H54 (cell line): ENCODE measurements at places on chromosomes 16 and 17.

DNA sequence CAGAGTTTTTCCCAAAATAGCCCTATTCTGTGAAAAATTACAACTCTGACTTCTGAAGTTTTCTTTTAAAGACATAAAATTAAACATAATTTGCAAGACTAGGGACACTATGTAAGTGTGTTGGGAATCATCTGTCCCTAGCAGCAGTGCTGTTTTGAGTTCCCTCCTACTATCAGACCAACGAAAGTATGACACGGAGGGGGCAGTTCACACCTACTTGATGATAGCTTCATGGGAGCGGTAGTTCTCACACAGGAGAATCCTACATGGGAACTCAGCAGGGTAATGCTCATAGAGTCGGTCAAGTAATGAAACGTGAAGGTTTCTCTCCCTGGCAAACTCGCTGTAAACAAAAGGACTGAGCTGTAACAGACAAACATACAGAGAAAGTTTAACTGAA is 96.6 kb downstream of the HELZ start:
- no peak for DNase-seq

DNA sequence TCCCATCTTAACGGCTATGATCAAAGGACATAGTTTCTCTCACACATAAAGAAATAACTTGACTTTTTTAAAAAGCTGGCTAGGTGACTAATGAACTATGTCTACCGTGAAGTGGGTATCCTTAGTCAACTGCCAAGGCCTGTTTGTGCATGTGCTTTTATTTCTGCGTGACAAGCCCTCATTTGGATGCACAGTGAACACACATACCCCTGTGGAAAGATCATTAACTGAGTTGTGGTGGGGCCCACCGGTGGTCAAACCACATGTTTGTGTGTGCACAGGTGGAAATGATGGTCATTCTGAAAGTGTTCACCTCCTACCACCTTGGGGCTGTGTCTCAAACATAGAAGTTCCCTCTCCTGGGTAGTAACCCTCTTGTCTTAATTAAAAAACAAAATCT is 256.1 kb upstream of the SALL1 start:
- no peak for DNase-seq

DNA sequence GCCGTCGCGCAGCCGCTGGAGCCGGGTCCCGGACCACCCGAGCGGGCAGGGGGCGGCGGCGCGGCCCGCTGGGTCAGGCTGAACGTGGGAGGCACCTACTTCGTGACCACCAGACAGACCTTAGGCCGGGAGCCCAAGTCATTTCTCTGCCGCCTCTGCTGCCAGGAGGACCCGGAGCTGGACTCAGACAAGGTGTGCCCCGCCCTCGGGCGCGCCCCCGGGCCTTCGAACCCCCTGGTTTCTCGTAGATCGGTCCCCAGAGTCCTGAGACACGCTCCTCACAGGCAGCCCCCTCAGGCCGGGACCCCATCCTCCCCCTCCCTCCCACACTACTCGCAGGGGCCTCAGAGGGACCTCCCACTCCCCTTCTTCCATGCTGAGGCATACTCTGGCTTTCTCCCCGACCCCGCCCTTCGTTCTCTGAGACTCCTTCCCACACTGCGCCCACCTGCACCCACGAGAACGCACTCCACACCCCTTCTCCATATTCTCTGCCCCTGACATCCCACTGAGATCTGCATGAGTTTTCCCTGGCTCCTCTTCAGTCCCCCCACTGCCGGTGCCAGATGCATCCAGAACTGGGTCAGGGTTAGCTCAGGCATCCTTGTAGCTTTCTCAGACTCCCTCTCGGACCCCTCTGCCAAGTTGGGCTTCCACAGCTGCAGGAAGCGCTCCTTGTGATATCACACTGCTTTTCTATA is 523 bp downstream of the KCTD2 start:
- DNase-seq = no peak

GRCh38 chr16:87762071-87762571 is 3.7 kb downstream of the KLHDC4 start:
- no peak for DNase-seq

DNA sequence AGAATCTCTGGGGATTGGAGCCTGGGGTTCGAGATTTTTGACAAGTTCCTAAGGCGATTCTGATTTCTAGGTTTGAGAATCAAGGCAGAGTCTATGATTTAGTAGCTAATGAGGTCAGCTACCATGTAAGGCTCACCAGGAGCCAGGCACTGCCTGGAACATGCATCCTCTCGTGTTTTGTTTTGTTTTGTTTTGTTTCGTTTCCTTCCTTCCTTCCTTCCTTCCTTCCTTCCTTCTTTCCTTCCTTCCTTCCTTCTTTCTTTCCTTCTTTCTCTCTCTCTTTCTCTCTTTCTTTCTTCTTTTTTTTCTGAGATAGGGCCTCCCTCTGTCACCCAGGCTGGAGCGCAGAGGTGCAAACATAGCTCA is 39.1 kb downstream of the SRCIN1 start:
- no peak for DNase-seq

GRCh38 chr17:34502426-34502825 is 77.0 kb upstream of the TMEM132E start:
- DNase-seq = no peak
